ENCODE measurements at places on chromosomes 6 and 20. TPM values are rescaled to one million over a fixed set of nuclear protein-coding genes. Genes with fewer than 3 reads are reported as not detected.

The TMEM217 gene
- total RNA-seq: 1.0 TPM

The RAB44 gene
- under 0.01 TPM for total RNA-seq

GRCh38 chr6:42022755-42023384 is 27.5 kb upstream of the TAF8 start:
- no peaks in the 10 kb centered on the region for H3K36me3 ChIP-seq
- peak overlapping the region; percentile 28 for H3K27ac ChIP-seq
- H3K4me1 ChIP-seq: no peaks in the 10 kb centered on the region

The BPIFB2 gene
- total RNA-seq: not detected

The TFEB gene
- 20.6 TPM for total RNA-seq

DNA sequence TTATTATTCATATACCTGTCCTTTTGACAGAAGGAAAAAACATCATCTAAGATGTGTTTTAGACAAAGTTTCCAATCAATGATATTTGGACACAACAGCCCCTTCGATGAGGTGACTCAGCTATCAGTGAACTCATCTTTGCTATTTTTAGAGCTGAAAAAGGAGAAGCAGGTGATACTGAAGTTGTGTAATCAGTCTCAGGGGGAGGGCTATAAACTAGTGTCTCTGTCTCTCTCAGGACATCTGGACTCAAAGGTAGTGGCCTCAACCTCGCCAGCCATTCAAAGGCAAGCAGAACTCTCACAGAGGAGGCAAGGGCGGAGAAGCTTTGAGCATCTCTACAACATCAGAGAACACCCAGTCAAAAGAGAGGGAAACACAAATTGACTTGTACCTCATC is 135.4 kb downstream of the BFSP1 start:
- no peak overlapping the region for H3K27ac ChIP-seq
- H3K4me3 ChIP-seq: no peak overlapping the region
- peaks cover 9% of the 10 kb centered on the region for H3K27me3 ChIP-seq
- no peaks in the 10 kb centered on the region for H3K4me1 ChIP-seq
- no peaks in the 10 kb centered on the region for H3K36me3 ChIP-seq
- DNase-seq: no peak

The ARMC12 gene
- total RNA-seq: 0.29 TPM

DNA sequence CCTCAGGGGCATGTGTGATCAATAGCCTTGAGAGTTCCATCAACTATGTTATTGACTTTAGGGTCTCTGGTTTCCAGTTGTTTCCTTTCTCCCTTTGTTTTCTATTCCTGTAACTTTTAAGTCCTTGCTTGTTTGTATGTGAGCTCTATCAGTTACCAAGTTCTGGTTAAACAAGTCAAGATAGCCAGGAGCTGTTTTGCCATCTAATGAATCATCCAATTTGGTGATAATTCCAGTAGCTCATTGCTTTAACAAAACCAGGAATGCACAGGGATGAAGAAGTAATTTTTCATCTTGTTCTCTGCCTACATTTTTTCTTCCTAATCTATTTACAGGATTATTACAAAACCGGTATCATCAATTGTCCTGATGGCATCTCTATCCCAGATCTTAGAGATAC is 36.5 kb downstream of the KCTD20 start:
- H3K27ac ChIP-seq: no peak overlapping the region
- no peaks in the 10 kb centered on the region for H3K36me3 ChIP-seq
- H3K4me1 ChIP-seq: no peaks in the 10 kb centered on the region
- H3K27me3 ChIP-seq: no peaks in the 10 kb centered on the region

DNA sequence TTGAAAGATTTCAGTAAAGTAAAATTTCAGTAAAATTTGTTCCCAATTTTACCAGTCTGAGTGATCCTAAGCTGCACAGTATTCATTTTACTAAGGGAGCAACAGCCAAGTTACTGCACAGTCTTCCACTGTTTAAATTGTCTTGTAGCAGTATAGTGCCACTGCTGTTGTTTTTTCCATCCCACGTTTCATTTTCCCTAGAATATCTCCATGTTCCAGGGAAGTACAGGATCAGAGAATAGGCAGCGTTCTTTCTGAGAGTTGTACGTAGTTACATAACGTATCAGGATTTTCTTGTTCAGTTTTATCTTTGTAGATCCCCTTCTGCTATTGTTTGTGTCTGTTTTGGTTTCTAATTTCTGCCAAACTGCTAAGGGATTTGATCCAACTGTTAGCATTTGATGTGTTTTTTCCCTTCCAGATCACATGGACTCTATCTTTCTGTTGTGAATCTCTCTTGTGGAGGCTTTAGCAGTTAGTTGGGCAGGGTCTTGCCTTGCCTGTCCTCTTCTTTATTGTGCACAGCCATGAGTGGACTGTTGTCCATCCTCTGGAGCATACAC is 38.4 kb downstream of the BCKDHB start:
- no peaks in the 10 kb centered on the region for H3K4me1 ChIP-seq
- no peak overlapping the region for H3K4me3 ChIP-seq
- no peaks in the 10 kb centered on the region for H3K27me3 ChIP-seq
- no peaks in the 10 kb centered on the region for H3K36me3 ChIP-seq
- DNase-seq: no peak
- H3K27ac ChIP-seq: no peak overlapping the region

The MOG gene
- total RNA-seq: not detected

DNA sequence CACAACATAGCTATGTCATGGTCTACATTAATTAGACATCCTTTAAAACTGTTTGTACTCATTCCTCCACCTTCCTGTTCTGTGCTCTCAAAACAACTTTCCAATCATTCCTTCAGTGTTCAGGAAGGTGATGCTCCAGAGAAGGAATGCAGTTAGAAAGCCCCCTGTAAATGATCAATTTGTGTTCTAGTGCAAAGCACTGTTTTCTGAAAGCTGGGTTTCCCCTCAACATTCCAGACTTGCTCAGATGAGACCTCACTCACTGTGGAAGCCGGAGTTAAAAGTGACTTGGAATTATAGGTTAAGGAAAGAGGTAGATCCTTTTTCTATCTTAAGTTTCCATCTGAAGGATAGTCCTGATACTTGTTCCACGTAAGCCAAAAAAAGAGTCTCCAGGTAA is 95.9 kb downstream of the BMP2 start:
- H3K27me3 ChIP-seq: no peaks in the 10 kb centered on the region
- H3K4me1 ChIP-seq: no peaks in the 10 kb centered on the region
- DNase-seq: no peak
- H3K4me3 ChIP-seq: no peak overlapping the region

The NOX3 gene
- not detected for total RNA-seq

All from breast epithelium (tissue), 4 donors.